ENCODE measurements at places on chromosomes 2 and 18. TPM values are rescaled to one million over a fixed set of nuclear protein-coding genes. Genes with fewer than 3 reads are reported as not detected.

DNA sequence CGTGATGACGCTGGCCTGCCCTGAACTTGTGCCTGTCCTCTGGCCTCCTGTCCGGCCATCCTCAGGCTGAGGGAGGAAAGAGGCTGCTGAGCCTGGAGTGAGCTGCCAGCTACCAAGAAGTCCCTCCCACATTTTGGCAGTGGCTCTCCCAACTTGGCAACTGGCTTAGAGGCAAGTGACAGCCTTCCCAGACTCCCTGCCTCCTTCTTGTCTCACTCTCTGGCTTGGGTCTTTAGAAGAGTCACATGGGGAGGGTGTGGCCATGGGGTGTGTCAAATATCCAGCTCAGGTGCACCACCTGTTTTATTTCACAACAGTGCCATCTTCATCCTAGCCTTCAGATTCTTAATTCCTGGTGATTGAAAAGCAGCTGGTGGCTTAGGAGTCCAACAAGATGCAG is 222.9 kb downstream of the PRKCE start:
- ATAC-seq, result no peak

- ATAC-seq, result no peak
Observed at GRCh38 chr18:23530195-23530594, 26.9 kb downstream of the RMC1 start.

Gene SLC38A11
- not detected for total RNA-seq

DNA sequence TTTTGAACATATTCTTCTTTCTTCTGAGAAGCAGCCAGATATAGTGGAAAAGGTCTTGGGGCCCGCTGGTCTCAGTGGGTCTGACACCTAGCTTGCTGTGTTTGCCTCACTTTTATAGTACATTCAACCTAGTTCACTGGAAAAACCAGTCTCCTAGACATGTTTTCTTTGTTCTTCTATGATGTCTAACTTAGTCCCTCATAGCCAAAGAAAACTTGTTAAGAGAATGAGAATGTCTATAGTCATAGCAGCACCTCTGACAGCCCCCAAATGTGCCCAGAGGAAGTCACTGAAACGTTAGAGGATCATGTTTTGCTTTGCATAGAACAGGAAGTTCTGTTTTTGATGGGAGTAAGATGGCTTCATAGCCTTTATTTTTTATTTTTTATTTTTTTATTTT is 40.3 kb downstream of the TNFRSF11A start:
- ATAC-seq, result peak; percentile 51

- ATAC-seq, result no peak
Observed at GRCh38 chr2:23595601-23596251, 210.7 kb downstream of the KLHL29 start.

DNA sequence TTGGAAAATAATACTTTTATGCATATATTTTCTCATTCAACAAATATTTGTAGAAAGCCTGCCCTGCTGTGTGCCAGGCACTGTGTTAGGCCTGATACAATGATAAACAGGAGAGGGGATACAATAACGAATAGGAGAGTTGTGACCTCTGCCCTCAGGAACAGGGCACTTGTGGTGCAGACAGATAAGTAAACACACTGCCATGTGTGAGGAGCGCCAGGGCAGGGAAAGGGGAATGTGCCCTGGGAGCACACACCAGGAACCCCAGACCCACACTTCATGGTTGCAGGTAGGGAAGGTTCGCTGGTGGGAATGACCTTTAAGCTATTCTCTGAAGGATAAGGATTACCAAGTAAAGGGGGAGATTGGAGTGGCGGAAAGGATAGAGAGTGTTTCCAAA is 42.2 kb upstream of the DSC1 start:
- no peak for ATAC-seq

- ATAC-seq, result no peak
Observed at GRCh38 chr2:12361506-12361905, 355.2 kb upstream of the TRIB2 start.

Gene ABCA12
- not detected for total RNA-seq

DNA sequence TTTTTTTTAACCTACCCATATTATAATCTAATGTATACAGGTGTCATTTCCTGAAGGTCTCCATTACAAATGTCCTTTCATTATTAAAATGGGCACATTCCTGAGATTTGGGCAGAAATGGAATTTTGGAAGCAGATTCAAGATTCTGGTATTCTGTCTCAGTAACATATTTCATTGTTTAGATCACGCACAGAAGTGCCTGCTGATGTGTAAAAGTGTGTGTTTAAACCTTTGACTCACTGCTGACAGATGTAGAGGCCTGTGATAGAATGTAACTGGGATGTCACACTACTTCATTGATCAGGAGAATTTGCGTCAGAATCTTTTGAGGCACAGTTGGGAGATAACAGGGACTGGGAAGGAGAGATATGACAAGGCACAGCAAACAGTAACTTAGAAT is 276.8 kb upstream of the EPAS1 start:
- no peak for ATAC-seq

Data from activated T-helper 17 cell treated with anti-CD3 and anti-CD28 coated beads, Interleukin-2, amount 50 U/mL, for 72 hours (primary cell).